ENCODE measurements at places on chromosomes 6 and 20.

DNA sequence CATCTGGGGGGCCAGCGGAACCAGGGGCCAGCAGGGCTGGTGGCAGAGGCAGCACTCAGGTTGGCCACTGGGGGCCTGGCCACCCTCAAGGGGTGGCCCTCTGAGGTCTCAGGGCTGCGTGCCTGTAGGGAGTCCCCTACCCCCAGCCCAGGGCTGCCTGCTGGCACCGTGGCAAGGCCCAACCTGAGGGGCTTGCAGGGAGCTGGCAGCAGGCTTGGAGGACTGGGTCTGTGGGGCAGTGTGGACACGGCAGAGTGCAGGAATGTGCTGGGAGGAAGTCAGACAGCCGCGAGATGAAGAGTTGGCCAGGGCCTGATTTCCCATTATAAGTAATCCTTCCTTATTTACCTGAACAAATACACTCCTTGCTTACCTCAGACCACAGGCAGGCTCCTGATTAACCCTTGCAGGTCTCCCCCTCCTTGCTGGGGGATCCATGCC lies at the start of gene SPDEF:
SPDEF (minus strand) TSS at position 299 of the 441 bp plus-strand sequence. CDS start 11,874 bp downstream, outside the sequence.
- no peak for DNase-seq

- DNase-seq = no peak
These were observed 122.0 kb upstream of the BMP5 start for GRCh38 chr6:55997223-55997874.

DNA sequence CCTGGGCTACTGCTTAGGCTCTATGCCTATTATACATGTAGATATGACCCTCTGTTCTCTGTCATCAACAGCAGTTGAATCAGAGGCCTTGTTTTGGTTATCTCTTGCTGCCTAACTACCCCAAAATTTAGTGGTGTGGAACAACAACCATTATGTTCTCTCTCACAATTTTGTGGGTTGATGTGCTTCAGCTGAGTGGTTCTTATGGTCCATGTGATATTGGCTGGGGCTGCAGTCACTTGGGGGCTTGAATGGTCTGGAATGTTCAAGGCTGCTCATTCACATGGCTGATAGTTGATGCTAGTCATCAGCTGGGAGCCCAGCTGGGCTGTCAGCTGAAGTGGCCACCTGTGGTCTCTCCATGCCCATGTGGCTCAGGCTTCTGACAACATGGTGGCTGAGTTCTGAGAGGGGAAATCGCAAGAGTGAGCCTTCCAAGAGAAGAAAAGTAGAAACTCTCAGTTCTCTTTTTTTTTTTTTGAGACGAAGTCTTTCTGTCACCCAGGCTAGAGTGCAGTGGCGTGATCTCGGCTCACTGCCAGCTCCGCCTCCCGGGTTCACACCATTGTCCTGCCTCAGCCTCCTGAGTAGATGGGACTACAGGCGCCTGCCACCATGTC lies 47.8 kb downstream of the SHLD1 start:
- no peak for DNase-seq

- no peak for DNase-seq
These were observed 68.2 kb downstream of the SEL1L2 start for GRCh38 chr20:13922241-13922640.

DNA sequence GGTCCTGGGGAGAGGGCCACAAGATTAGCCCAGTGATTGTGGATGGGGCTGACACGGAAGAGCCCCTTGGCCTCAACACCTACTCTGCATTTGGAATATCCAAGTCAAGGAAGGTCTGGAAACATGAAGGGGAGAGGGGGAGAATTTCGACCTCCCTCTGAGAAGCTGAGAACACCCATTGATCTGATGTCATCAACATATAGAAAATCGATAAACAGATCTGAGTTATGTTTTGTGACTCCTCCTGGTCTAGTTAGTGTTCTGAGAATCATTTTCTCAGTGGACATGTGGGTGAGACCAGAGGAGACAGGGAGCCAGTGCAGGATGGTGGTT lies 108.0 kb downstream of the SLC22A3 start:
- DNase-seq = no peak

- DNase-seq = peak; percentile 5
These were observed 27.9 kb upstream of the ZFP64 start for GRCh38 chr20:52219441-52219840.

DNA sequence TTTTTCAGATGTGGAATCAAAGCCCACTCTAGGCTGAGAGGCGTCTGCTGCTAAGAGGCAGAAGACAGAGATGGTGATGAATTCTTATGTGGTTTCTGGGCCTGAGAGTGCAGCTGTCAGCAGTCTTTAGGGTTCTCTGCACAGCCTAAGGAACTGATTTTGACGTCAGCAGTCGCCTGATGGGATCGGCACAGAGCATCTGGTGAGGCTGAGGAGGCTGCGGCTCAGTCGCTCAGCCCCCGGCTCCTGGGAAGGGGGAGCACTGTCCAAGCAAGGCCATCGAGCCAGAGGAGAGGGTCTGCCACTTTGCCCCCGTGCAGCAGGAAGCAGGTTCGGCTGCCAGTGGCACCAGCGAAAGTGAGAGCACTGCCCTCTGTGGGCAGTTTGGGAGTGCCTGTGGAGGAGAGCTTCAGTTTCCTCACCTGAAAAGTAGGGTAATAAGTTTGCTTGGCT lies 92.5 kb downstream of the TCP11 start:
- DNase-seq = peak; percentile 24

GRCh38 chr6:107666084-107666980 lies 157.8 kb downstream of the SCML4 start:
- no peak for DNase-seq

DNA sequence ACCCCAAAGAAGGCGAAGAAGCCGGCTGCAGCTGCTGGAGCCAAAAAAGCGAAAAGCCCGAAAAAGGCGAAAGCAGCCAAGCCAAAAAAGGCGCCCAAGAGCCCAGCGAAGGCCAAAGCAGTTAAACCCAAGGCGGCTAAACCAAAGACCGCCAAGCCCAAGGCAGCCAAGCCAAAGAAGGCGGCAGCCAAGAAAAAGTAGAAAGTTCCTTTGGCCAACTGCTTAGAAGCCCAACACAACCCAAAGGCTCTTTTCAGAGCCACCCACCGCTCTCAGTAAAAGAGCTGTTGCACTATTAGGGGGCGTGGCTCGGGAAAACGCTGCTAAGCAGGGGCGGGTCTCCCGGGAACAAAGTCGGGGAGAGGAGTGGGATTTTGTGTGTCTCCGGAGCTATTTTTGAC lies 69.6 kb downstream of the HFE start:
- no peak for DNase-seq

GRCh38 chr20:58630063-58630462 lies 21.0 kb upstream of the STX16 start:
- DNase-seq = peak; percentile 82

DNA sequence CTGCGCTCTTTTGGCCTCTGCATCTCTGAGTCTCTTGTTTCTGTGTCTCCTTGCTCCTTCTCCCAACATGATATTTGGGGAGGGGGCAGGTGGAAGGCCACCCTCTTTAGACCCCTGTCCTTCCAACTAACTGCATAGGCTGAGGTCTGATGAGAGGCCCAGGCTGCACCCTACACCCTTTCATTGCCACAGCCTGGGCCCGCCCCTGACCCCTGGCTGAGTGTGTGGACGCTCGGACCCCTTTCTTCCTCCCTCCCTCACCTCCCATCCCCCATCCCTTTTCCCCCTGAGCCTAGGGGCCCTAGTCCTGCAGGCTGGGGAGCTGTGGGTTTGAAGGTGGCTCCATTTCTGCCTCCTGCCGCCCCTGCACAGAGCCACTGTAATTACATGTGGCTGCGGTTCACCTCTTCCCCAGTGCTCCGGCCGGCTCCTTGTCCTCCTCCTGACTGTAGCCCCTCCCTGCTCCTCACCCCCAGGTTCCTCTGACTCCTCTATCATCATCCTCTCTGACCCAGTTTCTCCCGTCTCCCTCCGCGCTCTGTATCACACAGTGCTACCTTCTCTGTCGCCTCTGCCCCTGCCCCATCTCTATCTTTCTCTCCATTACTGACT lies 6.8 kb downstream of the MDFI start:
- no peak for DNase-seq

GRCh38 chr6:163599136-163599535 lies 184.6 kb downstream of the QKI start:
- no peak for DNase-seq

DNA sequence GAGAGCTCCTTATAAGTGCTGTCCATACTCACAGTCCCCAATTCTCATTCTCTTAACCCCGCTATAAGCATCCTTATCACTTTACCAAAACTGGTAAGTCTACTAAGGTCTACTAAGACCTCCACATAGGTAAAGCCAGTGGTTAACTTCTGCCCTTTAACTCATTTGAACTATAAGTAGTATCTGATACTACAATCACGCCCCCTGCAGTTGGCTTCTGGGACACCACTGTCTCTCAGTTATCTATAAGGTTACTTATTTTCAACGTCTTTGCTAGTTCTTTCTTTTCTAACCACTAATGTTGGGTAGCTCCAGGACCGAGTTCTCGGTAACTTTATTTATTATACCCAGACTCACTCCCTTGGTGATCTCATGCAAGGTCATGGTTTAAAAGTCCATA lies 142.6 kb downstream of the ARHGAP18 start:
- DNase-seq = peak; percentile 15

- DNase-seq = no peak
These were observed 3.5 kb downstream of the TFAP2A start for GRCh38 chr6:10411131-10411970.

- no peak for DNase-seq
These were observed 7.3 kb upstream of the DLGAP4 start for GRCh38 chr20:36298795-36299339.

GRCh38 chr6:50120300-50120699 lies 70.6 kb upstream of the DEFB112 start:
- no peak for DNase-seq

DNA sequence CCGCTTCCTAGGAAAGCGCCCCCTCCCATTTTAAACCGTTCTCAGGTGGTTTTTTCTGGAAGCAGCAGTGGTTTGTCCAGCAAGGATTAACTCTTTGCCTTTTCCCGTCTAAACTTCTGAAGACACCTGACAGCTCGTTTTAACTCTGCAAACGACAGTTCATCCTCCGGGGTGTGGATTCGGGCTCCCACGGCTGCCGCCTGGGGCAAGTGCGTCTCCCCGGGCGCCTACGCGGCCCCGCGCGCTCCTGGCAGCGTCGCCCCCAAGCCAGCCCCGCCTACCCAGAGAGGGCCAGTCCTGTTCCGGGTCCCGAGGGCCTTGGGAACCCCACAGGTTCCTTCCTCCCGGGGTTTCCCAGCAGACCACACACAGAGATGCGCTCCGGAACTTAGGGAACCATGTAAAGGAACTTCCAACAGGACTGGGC lies 54.4 kb downstream of the PRR18 start:
- DNase-seq = no peak

DNA sequence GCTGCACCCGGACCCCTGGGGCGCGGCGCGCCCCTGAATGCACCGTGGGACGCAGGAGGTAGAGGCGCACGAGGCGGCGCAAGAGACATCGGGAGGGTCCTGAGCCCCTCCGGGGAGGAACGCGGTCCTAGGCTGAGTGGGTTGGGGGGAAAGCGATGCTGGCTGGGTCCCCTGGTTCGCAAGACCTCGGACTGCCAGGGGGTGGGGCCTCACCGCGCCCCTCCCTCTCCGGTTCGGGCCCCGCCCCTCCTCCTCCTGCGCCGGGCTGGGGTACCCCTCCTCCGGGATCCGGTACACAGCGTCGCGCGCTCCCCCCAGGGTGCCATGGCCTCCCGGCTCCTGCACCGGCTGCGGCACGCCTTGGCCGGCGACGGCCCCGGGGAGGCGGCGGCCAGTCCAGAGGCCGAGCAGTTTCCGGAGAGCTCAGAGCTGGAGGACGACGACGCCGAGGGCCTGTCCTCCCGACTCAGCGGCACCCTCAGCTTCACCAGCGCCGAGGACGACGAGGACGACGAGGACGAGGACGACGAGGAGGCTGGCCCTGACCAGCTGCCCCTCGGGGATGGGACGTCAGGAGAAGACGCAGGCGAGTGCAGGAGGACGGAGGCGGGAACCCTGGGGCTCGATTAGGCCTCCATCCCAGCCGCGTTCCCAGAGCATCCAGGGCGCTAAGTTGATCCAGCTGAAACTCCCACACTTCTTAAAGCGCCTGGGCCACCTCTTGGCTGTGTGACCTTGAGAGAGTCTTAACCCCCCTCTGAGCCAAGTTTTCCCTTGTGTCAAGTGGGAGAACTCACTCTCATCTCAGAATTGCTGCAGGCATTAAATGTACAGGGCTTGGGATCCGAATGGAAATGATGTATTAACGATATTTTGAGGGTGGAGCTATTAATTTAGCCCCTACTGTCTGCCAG lies 541 bp downstream of the SNX21 start:
- DNase-seq = peak; percentile 77

DNA sequence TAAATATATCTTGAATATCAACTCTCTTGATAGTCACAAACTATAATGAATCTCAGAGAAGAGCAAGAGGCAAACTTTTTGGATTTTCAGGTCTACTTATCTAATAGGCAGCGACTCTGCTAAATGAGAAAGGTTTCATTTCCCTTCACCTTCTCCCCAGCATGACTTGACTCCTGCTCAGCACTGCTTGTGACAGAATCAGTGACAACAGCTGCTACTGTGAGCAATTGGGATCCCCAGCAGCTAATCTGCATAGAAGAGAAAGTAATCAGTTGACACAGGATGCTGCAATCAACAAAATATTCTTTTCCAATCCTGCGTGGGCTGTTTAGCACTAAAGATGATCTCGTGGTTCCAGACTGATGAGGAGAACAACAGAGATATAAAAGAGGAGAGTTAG lies 205.5 kb downstream of the MMUT start:
- no peak for DNase-seq
